ENCODE measurements at places on chromosomes 13 and 19.

GRCh38 chr19:45169602-45170001 is 8.4 kb downstream of the TRAPPC6A start:
- DNase-seq = no peak

DNA sequence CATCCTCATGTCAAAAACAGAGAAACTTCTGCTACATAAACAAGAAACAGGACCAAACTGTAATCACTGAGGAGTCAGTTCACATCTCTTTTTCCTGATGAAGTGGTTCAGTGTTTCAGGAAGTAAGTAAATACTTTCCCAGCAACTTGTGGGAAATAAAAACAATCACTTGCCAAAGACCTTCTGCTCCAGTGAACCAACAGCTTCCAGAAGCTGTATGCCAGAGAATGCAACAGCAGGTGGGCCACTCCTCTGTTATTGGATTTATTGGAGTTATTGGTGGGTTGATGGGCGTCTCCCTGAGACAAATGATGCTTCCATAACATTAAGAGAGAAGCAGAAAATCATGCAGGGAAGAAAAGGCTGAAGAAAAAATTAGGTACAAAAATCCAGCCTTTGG is 9.9 kb downstream of the SLC6A16 start:
- DNase-seq = no peak

DNA sequence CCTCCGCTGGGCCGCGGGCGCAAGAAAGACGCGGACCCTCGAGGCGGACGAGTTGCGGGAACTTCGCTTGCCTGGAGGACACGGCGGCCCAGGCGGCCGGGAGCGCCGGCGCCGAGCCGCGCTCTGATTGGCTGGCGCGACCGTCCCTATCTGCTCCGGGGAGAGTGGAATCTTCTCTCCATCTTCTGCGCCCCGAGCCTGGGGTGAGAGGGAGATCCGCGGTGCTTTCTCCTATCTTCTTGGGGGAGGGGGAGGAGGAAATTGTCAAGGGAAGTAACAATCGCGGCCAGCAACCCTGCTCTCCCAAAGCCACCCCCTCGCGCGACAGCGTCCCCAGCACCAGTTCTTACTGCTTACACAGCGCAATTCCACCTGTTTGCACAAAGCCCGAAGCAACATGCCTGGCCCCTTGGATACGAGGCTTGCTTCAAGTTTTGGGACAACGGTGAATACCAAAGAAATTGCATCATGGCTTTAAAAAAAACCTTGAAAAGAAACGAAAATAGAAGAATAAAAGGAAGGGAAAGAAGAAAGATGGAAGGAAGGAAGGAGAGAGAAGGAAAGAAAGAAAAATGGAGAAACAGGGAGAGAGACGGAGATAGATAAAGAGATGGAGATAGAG is 4.8 kb downstream of the SOX21 start:
- DNase-seq = peak; percentile 11

DNA sequence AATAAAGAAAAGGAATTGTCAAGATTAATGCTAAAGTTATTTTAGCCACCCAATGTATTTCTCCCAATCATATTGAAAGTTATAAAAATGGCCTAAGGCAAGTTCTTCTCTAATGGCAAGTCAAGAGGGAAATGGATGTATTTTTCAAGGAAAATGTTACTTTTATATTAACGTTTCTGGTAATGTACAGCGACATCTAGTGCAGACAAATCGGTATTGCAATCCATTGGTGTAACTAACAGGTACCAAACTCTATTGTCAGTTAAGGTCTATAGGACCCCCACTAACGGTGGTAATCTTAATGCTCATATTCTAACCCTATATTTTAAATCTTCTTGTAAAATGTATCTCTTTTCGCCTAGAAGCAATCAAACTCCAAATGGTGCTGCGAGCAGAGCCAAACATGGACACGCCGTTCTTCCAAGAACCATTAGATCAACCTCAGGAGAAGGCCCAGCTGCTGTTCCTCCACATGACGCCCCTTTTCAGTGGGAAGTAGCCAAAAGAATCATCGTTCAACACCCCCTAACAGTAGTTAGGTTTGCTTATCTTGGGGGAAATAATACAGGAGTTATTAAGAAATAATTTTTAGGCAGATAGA is 98.5 kb upstream of the PABPC3 start:
- DNase-seq = no peak

All from large intestine (tissue), 12 donors.